ENCODE measurements at places on chromosomes 1 and 21.

GRCh38 chr1:241802863-241803262 lies 45.1 kb upstream of the EXO1 start:
- H3K27ac ChIP-seq = no peak overlapping the region
- H3K27me3 ChIP-seq = no peaks in the 10 kb centered on the region
- H3K36me3 ChIP-seq = no peaks in the 10 kb centered on the region
- H3K4me1 ChIP-seq = no peaks in the 10 kb centered on the region
- DNase-seq = no peak

DNA sequence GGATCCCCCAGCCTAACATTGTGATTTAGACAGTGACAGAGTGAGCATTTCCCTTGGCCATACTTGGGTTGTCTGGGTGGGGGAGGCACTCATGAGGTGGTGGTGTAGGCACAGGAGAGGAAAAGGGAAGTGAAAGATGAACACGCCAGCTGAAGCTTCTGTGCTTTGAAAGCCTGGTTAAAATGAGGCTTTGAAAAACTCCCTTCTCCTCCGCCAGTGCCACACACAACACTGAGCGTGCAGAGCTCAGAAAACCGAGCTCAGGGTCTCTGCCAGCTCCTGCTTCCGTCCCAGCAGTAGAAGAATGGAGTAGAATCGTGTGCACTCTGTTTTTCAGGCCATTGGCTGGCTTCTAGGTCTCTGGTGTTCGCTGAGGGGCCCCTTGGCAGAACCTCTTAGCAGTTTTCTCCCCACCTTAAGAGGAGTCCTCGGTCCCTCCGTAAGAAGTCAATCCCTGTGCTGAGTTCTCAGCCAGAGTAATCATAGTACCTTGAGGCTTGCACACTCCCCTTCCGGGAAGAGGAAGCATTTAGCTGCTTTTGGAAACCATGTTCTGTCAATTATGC lies 12.9 kb downstream of the PLEKHM2 start:
- peak overlapping the region; percentile 70 for H3K27ac ChIP-seq
- H3K4me1 ChIP-seq = peaks cover 31% of the 10 kb centered on the region
- H3K36me3 ChIP-seq = no peaks in the 10 kb centered on the region
- DNase-seq = no peak
- peak overlapping the region; percentile 23 for H3K4me3 ChIP-seq

DNA sequence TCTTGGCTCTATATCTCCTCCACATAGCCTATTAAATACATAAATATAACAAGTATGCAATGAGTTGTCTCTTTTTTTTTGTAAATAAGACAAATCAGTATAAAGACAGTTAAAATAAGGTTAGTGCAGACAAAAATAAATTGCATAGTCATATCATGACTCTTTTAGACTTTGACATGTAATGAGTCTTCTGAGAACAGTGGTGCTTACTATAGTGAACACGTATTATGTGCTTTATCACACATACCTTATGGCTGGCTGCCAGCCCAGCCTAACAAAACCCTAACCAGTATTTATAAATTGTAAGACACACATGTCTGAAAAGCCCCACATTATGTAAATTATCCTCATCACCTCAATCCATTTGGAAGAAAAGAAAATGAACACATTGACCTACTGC lies 29.1 kb upstream of the F13B start:
- H3K4me1 ChIP-seq = no peaks in the 10 kb centered on the region
- no peak overlapping the region for H3K27ac ChIP-seq
- no peaks in the 10 kb centered on the region for H3K36me3 ChIP-seq
- H3K27me3 ChIP-seq = no peaks in the 10 kb centered on the region

GRCh38 chr1:162832470-162832869 lies 28.5 kb downstream of the CCDC190 start:
- no peak overlapping the region for H3K27ac ChIP-seq
- H3K27me3 ChIP-seq = peaks cover 5% of the 10 kb centered on the region
- no peaks in the 10 kb centered on the region for H3K4me1 ChIP-seq
- H3K4me3 ChIP-seq = no peak overlapping the region

DNA sequence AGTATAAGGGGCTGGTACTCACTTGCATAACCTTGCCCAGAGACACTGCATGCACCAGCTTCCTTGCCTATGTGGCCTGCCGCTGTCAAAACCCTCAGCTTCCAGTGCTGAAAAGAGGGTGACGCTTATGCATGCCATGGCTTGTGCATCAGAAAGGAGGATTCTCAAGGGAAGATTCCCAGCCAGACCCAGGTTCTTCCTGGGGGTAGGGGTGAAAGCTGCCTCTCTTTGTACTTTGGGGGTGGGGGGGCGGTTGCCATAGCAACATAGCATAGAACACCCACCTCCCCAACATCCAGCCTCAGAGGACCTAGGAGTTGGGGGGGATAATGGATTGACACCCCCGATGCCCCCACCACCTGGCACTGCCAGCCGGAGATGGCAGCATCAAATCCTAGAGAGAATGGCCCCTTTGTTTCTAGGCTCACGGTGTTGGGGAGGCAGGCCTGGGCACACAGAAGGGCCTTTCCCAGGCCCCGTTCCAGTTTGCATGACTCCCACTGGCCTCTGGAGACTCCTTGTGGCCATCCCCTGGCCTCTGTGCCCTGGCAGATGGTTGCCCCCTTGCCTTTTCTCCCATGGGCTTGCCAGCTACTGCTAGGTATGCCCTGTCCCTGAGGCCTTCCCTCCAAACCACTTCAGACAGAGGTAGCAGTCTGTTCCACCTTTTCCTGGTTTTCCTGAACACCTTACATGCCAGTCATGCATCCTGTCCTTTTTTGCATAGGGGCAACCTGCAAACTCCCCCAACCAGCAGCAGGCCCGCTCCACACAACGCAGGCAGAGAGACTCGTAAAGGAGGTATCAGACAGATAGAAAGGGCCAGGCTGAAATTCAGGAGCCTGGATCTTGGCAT lies 44.6 kb downstream of the RHBG start:
- H3K27me3 ChIP-seq = peaks cover 76% of the 10 kb centered on the region
- H3K4me3 ChIP-seq = no peak overlapping the region
- no peaks in the 10 kb centered on the region for H3K4me1 ChIP-seq
- H3K27ac ChIP-seq = no peak overlapping the region

DNA sequence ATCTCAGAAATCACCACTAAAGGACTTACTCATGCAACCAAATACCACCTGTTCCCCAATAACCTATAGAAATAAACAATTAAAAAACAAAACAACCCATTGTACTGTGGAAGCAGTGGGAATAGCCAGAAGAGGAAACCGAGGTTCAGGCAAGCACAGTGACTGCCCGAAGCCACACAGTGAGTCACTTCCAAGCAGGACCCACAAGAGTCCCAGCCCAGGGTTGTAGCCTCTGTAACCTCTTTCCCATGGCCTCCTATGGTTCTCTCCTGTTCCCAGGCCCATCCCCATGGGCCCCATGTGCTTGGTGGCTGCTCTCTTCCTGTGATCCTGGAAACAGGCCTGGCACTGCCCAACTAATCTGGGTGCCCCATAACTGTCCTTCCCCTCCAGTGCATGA lies 29.0 kb upstream of the HTR1D start:
- no peak overlapping the region for H3K4me3 ChIP-seq
- DNase-seq = no peak
- H3K27ac ChIP-seq = no peak overlapping the region
- H3K27me3 ChIP-seq = no peaks in the 10 kb centered on the region
- no peaks in the 10 kb centered on the region for H3K4me1 ChIP-seq
- H3K36me3 ChIP-seq = no peaks in the 10 kb centered on the region

GRCh38 chr1:179814546-179814838 lies 63.1 kb downstream of the TOR1AIP2 start:
- H3K4me1 ChIP-seq = peaks cover 24% of the 10 kb centered on the region
- peak overlapping the region; percentile 52 for H3K4me3 ChIP-seq
- no peaks in the 10 kb centered on the region for H3K27me3 ChIP-seq

DNA sequence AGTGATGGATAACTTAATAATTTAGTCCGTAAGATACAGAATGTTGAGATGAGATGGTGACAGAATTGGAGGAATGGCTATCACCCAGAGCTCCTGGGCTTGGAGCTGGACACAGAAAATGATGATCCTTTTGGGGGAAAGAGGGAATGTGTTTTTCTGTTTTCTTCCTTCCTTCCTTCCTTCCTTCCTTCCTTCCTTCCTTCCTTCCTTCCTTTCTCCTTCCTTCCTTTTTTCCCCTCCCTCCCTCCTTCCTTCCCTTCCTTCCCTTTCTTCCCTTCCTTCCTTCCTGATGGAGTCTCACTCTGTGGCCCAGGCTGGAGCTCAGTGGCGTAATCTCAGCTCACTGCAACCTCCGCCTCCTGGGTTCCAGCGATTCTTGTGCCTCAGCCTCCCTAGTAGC lies 2.8 kb upstream of the GPR137B start:
- peaks cover 34% of the 10 kb centered on the region for H3K4me1 ChIP-seq
- H3K27ac ChIP-seq = no peak overlapping the region
- H3K4me3 ChIP-seq = no peak overlapping the region
- no peak for DNase-seq

DNA sequence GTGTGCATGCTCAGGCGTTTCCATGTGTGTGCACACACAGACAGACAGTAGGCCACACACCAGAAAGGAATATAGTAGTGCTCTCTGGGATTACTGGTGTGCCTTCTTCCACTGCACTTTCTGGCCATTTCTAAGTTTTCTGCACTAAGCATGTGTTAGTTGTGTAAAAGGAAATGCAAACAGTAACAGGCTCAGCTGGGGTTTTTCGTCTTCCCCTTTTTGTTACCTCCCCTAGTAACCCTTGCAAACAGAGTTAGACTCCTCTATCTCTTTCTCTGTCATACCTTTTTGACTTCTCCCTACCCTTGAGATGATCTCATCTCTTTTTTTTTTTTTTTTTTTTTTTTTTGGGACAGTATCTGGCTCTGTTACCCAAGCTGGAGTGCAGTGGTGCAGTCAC lies 196.3 kb downstream of the SDCCAG8 start:
- H3K27ac ChIP-seq = no peak overlapping the region
- no peak overlapping the region for H3K4me3 ChIP-seq
- no peak for DNase-seq
- H3K4me1 ChIP-seq = peaks cover 13% of the 10 kb centered on the region
- H3K36me3 ChIP-seq = no peaks in the 10 kb centered on the region
- H3K27me3 ChIP-seq = no peaks in the 10 kb centered on the region

DNA sequence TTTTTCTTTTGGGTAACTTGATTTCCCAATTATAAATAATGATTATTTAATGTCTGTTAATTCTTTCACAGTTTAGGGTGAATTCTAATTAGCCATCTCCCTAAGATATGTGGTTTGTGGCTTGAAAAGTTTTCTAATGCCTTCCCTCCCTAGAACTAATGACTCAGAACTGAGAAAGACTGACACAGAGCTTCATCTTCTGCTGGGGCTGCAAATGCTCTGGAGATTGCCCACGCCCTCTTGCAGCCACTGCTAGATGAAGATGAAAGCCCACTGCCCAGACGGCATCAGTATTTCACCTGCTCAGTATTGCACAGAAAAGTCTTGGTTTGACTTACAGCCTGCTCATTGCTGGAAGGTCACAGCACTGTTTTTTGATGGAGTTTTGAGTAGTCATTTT lies 101.5 kb downstream of the ST6GALNAC3 start:
- no peak overlapping the region for H3K4me3 ChIP-seq
- no peaks in the 10 kb centered on the region for H3K27me3 ChIP-seq
- H3K27ac ChIP-seq = no peak overlapping the region
- no peaks in the 10 kb centered on the region for H3K36me3 ChIP-seq

- no peak for DNase-seq
- H3K27me3 ChIP-seq = peaks cover 7% of the 10 kb centered on the region
- H3K4me3 ChIP-seq = no peak overlapping the region
- H3K27ac ChIP-seq = no peak overlapping the region
- H3K4me1 ChIP-seq = peaks cover 4% of the 10 kb centered on the region
Measured at GRCh38 chr1:34740161-34740868, 14.5 kb upstream of the GJB5 start.

DNA sequence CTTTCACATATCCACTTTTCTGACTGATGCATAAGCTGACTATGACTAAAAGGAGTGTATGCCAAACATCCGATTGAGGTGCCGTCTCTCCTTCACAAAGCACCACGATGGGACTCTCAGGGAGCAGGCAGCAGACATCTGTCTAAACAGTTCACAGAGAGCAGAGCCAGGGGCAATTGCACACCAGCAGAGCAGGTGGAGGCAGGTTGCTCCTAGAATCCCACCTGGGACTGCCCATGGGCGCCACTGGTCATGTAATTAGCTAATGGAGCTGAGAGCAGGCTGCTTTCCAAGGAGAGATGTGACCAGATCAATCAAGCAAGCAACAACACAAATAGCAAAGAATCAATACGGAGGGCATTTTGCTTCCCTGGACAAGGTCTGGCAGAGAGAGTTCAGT lies 30.5 kb upstream of the COA6 start:
- no peaks in the 10 kb centered on the region for H3K36me3 ChIP-seq
- no peak for DNase-seq
- H3K4me3 ChIP-seq = no peak overlapping the region
- no peak overlapping the region for H3K27ac ChIP-seq
- H3K4me1 ChIP-seq = no peaks in the 10 kb centered on the region

All from suprapubic skin (tissue), 4 donors.